ENCODE measurements at places on chromosomes 3 and 15.

DNA sequence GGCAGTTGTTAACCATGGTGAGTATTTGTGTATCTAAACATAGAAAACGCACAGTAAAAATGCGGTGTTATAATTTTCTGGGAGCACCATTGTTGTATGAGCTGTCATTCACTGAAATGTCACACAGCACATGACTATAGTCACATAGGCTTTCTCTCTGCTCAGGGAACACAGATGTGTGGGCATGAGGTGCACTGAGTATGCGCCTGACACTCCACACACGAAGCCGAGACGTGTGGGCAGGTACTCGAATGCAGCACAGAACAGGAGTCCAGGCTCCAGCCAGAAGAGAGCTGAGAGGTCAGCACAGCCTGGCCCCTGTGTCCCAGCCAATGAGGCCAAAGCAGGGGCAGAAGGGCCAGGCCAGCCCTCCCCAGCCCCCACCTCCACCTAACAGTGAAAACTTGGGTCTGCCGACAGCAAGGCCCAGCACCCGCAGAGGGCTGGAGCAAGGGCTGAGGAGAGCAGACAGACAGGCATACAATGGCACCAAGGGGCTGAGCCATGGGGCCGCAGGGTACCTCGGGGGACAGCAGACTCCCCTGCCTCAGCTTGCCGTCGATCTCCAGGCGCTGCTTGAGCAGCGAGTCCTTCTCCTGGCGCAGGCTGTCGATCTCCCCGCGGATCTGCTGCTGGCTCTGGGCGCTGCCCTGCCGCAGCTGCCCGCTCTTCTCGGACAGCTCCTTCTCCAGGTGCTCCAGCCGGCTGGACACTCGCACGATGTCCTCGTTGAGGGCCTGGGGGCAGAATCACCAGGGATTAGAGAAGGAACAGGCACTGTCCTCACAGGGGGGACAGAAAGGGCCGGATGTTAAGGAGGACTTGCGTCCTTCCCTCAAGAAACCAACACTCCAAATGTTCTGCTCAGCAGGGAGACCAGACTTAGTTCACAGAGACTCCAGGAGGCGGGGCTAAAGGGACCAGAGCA, 24.0 kb downstream of the KIF7 start:
- no peak for DNase-seq

- peak; percentile 97 for DNase-seq
These were observed 54.6 kb downstream of the SPRED1 start for GRCh38 chr15:38307251-38307650.

DNA sequence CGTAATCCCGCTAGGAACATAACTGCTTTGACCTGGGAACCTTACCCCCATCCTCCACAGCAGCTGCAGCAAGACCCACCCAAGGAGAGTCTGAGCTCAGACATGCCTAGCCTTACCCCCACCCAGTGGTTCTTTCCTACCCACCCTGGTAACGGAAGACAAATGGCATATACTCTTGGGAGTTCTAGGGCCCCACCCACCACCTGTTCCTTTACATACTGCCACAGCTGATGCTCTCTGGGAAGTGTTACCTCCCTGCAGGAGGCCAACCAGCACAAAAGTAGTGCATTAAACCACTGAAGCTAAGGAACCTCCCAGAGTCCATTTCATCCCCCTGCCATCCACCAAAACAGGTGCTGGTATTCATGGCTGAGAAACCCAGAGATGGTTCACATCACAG, 50.6 kb upstream of the AZI2 start:
- no peak for DNase-seq

GRCh38 chr15:37015035-37015434, 85.3 kb downstream of the MEIS2 start:
- no peak for DNase-seq

DNA sequence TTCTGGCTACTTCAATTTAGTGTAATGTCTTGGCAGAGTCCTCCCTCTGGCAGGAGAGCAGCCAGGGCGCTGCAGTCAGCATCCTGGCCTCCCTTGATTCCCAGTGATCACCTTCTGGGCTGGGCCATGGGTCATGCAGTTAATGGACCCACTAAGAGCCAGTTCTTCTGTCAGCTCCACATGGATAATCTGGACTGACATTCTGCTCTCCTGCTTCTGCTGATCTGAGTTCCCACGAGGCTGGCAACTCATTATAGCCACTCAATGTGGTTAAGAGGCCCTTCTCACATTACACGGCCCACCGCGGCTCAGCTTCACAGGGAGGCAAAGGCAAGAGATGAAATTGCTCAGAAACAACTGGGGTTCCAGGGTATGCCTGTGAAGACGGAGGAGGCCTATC, 94.0 kb downstream of the WDR76 start:
- DNase-seq: no peak

- peak; percentile 83 for DNase-seq
These were observed 93.2 kb upstream of the RNF7 start for GRCh38 chr3:141644931-141645330.

- DNase-seq: no peak
These were observed 58.2 kb upstream of the NR2E3 start for GRCh38 chr15:71752128-71752527.
